Umbilical cord (tissue), 2 donors: ENCODE measurements at places on chromosomes 1 and 21. TPM values are rescaled to one million over a fixed set of nuclear protein-coding genes. Genes with fewer than 3 reads are reported as not detected.

GRCh38 chr1:192601567-192601966, 26.0 kb downstream of the RGS1 start:
- DNase-seq: no peak

- DNase-seq: peak; percentile 83
Observed at GRCh38 chr1:183609313-183609712, 19.1 kb upstream of the NCF2 start.

DNA sequence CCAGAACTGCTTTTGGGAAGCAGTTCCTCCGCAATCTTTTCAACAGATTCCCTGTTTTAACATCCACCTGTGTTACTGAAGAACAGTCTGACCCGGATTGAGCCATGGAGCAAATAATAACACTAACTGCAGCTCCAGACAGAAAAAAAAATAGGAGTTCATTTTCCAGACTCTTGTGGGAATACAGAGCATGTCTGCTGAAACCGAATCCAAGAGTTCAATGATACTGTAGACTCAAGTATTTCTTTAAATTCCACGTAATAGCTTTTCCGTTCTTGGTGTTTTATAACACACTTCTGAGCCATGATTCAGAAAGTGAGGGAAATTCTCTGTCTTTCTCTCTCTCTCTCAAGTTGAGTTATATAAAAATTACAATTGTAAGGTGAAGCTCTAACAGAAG, 60.6 kb downstream of the DDAH1 start:
- DNase-seq: no peak

GRCh38 chr1:191453487-191453886, 704.8 kb upstream of the RGS18 start:
- no peak for DNase-seq

GRCh38 chr1:68217060-68217554, 15.2 kb downstream of the WLS start:
- DNase-seq: no peak

DNA sequence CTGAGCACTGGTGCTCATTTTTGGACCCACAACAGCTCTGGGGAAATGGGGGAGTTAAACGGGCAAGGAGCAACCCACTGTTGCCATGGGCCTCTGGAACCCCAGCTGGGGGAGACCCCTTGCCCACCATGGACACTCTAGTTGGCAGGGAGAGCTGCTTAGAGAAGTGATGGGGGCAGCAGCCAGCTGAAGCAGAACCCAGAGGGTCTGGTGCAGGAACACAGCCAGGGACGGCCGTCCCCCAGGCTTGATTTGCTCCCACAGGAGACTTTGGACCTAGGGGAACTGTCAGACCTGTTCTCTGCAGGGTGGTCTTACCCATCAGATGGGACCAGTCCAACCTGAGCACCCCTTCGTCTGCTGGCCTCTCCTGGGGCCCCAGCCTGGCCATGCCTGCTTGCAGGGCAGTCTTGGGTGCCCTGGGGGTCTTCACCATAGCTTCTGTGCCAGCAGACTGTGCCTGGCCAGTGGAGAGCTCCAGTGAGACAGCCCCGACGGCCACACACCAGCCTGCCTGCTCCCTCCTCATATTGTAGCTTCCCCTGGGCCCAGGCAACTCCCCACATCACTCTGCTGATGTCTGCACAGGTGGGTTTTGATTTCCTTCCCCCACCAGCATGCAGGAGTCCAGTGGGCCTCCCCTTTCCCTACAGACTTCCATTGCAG, 11.3 kb downstream of the SPATC1L start:
- DNase-seq: no peak

DNA sequence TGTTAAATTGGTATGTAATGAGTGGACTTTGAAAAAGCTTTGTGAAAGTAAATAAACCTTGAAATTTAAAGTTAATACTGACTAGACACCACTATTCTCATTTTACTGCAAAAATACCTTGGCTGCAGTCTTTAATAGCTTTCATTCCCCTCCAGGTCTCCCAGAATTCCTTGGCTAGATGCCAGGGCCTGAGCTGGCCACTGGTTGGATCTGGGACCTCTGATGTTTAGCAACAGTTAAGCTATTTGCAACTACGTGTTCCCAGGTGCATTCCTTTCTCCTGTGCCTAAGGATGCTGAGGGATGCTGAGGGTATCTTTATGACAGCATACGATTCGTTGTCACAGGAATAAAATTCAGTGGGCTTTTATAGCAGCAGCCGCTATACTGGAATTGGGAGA, 938.7 kb downstream of the TTLL7 start:
- DNase-seq: peak; percentile 4

GRCh38 chr1:16063226-16063829, 10.1 kb downstream of the FAM131C start:
- no peak for DNase-seq

- DNase-seq: no peak
Observed at GRCh38 chr1:18540136-18540765, 59.5 kb downstream of the KLHDC7A start.

DNA sequence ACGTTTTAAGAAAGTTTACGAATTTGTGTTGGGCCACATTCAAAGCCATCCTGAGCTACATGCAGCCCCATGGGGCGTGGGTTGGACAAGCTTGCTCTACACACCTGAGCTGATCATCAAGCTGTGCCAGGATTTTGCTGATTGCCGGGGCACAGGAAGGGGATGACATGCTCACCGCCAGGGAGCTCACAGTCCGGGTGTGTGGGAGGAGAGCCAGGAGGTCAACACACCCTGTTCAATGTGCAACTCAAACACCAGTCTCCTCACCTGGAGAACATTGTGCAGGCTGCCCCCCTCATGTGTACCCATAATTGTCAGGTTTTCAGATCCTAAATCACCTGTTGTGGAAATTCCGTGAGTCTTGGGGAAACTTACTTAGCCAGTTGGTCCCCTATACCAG, 969 bp downstream of the CYP4A11 start:
- no peak for DNase-seq

DNA sequence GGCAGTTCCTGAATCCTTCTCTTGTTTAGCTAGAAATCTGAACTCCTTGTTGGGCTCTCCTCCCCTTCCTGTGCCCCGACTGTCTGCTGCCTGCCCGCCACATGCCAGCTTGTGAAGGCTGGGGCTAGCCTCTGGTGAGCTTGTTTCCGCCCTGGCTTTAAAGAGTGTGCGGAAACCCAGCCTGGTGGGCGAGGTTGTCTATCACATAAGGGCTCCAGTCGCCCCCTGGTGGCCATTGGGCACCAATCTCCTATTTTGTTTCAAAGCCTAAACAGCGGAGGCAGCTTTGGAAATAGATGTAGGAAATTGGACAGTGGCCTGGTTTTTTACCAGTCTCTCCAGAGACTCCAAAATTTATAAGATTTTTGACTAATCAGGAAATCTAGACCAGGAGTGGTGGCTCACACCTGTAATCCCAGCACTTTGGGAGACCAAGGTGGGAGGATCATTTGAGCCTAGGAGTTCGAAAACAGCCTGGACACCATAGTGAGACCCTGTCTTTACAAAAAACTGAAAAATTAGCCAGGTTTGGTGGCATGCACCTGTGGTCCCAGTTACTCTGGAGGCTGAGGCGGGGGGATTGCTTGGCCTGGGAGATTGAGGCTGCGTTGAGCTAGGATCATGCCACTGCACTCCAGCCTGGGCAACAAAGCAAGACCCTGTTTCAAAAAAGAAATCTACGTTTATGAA, 9.8 kb downstream of the ATP8B2 start:
- DNase-seq: peak; percentile 85

DNA sequence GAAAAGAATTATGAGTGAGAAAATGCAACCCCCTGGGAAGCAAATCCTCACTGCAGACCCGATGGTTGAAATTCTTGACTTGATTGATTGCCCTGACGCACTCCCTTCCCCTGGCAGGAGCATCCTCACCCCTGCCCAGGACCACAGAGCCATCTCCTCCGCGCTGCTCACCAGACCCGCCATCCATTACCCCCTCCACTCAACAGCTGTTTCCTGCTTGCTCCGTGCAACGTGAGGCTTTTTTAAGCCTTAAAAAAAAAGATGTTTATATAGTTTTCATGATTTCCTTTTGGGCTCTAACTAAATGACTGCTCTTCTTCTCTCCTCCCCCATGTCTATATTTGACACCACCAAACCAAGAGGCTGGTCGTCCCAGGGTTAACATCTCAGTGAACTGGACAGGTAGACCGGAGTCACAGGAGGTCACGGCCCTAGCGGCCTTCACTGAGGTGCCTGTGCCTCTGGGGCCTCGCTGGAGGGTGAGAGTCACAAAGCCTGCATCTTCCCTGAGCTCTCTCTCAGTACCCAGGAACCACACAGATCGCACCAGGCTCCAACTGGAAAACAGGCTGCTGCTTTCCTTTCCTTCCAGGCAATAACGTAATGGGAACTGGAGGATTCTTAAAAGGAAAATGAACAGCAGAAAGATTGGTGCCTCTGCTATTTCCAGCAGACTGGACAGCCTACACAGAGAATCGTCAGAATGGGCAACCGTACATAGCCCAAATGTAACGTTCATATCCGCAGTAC, 49.8 kb downstream of the ZBTB18 start:
- no peak for DNase-seq

DNA sequence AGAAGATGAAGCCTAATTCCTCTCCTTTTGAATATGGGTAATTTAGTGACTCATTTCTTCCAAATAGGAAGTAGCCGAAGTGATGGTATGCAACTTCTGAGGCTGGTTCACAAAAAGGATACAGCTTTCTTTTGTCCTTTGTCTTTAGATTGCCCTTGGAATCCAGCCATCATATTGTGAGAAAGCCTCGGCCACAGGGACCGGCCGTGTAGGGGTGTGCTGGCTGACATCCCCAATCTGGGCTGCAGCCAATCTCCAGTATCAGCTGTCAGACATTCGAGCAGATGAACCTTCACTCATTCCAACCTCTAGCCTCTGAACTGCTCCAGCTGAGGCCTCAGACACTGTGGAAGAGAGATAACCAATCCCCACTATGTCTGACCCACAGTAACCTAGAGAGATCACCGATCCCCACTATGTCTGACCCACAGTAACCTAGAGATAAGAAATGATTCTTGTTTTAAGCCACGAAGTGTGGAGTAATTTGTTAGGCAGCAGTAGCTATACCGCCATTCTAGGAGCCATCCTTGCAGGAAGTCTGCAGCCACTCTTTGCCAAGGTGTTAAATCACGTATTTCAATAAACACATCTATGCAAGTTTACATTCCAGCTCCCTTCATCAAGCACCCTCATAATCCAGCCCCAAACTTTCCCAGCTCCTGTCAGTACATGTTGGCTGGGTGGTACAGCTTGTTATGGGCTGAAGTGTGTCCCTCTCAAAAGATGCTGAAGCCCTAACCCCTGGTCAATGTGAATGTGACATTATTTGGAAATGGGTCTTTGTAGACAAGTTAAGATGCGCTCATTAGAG, 2.9 kb upstream of the DIP2A start:
- DNase-seq: no peak

DNA sequence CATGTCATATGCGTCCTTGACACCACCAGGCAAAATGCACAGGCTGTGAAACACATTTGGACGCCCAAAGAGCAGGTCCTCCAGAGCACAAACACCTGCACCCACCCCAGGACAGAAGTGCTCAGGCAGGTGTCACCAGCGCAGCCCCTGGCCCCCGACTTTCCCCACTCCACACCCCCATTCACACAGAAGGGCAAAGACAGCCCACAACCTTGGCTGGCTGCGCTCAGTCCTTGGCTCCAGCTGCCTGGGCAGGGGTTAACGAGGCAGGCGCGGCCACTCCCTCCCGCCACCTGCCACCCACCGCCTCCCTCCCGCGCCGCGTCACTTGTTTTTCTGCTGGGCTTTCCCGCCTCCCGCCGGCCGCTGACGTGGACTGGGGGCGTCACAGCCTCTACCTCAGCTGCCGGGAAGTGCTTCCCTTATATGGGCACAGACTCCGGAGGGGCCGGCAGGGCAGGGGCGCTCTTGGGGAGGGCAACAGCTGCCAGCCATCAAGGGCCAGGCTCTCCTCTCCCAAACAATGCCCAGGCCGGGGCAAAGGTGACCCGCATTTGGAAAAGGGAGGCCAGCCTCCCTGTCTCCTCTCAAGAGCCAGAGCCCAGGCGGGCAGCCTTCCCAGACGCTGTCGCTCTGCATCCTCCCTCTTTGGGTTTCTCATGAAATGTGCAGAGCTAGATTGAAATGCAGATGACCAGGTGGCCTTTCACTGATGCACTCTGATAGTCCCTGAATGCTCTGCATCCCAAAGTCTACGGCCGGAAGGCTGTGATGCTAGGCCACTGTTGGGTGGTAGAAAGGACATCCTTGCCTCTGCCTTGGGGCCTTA, 14.8 kb upstream of the BTG2 start:
- DNase-seq: peak; percentile 91

The SRGAP2 gene
- 63.3 TPM for total RNA-seq

The DDX20 gene
- total RNA-seq: 16.9 TPM

The TNNT2 gene
- 2.6 TPM for total RNA-seq

The HSPA13 gene
- 71.7 TPM for total RNA-seq

The AGMAT gene
- 1.9 TPM for total RNA-seq

The TRAF3IP3 gene
- total RNA-seq: 6.7 TPM
